ENCODE measurements at places on chromosomes 6 and 20.

DNA sequence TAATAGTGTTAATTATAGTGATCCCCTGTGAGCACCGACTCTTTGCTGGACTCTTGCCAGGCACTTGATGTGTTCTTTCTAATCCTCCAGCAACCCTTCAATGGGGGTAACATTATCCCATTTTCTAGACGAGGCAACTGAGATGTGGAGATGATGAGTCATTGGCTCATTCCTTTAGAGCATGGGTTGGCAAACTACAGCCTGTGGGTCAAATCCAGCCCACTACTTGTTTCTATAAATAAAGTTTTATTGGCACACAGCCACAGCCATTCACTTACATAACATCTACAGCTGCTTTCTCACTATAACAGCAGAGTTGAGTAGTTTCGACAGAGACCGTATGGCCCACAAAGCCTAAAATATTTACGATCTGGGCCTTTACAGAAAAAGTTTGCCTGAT lies 249.5 kb upstream of the KCNG1 start:
- DNase-seq = no peak

GRCh38 chr6:20777801-20778200 lies 243.5 kb downstream of the CDKAL1 start:
- no peak for DNase-seq

GRCh38 chr20:45153752-45154151 lies 20.9 kb upstream of the PI3 start:
- no peak for DNase-seq

- no peak for DNase-seq
Observed at GRCh38 chr6:35240838-35241801, 18.4 kb upstream of the ZNF76 start.

DNA sequence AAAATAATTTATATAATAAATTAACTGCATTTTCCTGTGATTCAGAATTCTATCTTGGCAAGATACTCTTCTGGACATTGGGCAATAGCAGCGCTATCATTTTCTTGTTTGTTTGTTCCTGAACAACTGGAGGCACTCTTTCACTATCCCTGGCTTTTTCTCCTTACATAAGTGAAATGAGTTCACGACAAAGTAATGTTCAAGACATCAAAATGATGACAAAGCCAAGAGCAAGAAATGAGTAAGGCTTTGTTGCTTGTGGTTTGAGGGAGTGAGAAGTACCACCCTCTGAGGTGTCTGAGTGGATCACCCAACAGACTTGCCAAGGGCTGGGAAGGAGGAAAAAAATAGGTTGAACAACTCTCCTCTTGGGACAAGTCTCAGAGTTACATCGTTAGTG lies 466.6 kb upstream of the JAG1 start:
- peak; percentile 54 for DNase-seq

GRCh38 chr6:150783813-150784212 lies 81.7 kb upstream of the MTHFD1L start:
- DNase-seq = no peak

- DNase-seq = peak; percentile 17
Observed at GRCh38 chr6:20126789-20127653, 85.2 kb downstream of the MBOAT1 start.

GRCh38 chr6:143966312-143966711 lies 41.7 kb downstream of the PLAGL1 start:
- no peak for DNase-seq

- DNase-seq = no peak
Observed at GRCh38 chr6:3266170-3266569, 7.4 kb downstream of the PSMG4 start.

Data from smooth muscle cell of the brain vasculature (primary cell).